ENCODE measurements at places on chromosomes 1 and 21.

DNA sequence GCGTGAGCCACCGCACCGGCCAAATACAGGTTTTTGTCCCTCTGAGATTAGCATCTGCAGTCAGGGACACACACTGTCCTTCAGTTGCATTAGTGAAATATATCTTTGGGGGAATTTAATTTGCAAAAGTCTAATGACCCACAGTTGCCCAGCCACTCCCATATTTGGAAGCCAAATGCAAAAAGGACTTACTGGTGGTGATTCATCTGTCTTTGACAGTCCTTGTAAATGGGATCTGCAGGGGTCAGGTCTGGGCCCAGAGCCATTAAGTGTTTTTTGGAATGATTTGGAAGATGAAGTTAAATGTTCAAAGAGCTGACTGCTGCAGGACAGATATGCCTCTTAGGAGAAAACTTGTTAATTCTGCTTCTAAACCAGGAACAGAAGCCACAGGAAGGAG, 44.6 kb upstream of the DNASE2B start:
- DNase-seq = no peak

DNA sequence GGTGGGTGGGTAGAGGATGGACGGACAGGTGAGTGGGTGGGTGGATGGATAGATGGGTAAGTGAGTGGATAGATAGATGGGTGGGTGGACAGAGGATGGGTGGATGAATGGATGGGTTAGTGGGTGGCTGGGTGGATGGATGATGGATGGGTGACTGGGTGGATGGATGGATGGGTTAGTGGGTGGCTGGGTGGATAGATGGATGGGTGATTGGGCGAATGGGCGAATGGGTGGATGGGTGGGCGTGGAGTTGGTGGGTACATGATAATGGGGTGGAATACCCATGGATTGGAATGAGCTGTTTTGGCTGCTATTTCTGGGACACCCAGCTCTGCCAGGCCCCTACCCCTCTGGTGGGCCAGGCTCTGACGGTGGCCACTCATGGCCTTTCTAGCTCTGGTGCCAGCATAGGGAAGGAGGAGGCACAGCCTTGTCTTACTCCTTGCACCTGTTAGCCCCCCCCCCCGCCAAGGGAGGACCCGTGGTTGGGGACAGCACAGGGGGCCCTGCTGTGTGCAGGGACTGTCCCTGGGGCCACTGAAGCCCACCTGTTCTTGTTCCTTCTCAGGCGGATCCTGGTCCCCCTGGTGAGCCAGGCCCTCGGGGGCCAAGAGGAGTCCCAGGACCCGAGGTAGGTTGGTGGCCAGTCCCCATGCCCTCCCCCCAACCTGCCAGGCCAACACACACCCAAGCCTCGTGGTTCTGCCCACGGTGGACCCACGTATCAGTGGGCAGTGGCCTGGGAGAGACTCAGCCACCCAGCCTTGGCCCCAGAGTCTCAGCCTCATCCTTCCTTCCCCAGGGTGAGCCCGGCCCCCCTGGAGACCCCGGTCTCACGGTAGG, 26.4 kb downstream of the COL6A2 start:
- DNase-seq = no peak

GRCh38 chr1:216223486-216223885, 199.8 kb downstream of the USH2A start:
- DNase-seq = no peak

DNA sequence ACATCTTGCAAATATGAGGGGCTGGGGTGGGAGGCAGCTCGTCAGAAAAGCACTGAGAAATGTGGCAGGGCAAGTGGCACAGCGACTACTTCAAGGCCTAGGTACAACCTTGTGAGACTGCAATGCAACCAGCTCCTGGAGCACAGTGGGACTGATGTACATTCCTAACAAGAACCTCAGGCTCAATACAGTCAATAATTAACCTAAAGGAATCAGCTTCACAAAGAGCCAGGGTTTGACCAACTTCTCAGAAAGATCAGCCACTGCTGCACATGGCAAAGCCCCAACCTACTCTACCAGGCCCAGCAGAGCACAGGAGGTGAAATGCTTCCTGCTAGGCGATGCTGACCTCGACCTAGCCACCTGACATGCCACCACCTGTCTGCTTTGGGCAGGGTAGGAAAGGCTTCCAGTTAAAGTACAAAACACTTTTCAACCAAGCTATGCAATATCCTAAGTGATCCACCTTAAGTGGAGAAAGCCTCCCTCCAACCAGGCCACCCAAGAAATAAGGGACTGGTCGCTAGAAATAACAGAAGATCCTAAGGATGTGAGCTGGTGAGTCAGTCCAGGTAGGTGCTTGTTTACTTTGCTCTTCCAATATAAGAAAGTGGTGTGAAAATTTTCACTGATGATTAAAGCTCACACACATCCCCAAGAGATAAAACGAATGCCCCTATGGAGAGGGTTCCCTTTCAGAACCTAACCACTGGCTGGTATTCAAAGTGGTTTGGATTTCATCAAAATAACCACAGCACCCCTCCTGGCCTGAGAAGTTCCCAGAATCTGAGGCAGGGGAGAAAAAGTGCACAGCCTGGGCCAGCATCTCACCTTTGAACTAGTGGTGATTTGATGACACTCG, 2.1 kb downstream of the RIPK4 start:
- no peak for DNase-seq

DNA sequence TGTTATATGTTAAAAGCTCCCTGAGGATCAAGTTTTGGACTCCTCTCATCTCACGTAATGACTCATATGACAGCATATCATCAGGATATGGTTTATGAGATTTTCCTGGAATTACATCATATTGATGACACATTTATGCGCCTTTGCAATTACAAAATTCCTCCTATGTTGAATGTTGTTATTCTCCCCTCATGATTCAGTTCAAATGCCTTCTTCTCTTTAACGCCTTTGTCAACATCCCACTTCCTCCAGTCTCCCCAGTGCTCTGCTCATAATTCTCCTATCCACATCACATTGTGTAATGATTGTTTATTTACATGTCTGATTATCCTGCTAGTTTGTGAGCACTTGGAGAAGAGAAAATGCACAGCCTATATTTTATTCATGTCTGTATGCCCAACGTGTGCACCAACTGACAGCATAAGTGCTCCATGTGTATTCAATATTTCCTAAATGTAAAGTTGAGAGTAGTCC, 80.9 kb upstream of the BACH1 start:
- DNase-seq = no peak

DNA sequence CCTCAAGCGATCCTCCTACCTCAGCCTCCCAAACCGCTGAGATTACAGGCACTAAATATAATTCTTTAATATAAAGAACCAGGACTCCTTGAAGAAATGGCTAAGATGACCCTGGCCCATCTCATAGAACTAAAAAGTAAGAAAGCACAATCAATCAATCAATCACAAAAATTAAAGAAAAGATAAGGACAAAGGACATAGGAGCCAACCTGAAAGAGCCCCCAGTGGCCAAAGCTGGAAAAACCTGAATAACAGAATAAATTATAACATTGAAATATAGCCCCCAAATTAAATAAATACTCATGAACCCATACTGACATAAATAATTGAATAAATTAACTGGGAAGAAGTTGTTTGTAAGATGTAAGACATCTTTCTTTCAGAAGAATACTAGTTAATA, 8.9 kb downstream of the NUP210L start:
- no peak for DNase-seq

DNA sequence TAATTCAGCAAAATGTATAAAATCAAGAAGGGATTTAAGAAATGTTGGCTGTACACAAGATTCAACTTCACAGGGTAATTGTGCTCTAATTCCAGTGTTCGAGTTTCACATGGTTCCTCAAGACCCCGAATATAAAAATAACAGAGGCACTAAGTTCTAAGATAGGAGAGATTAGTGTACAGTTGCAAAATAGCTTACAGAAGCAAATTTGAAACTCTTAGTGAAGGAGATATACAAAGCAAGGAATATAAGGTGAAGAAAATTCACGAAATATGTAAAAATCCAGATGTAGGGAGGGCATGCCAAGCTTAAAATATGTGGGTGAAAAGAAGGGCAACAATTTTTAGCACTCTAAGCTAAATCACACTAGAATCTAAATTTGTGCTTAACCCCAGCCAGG, 29.4 kb downstream of the TOR1AIP2 start:
- no peak for DNase-seq

DNA sequence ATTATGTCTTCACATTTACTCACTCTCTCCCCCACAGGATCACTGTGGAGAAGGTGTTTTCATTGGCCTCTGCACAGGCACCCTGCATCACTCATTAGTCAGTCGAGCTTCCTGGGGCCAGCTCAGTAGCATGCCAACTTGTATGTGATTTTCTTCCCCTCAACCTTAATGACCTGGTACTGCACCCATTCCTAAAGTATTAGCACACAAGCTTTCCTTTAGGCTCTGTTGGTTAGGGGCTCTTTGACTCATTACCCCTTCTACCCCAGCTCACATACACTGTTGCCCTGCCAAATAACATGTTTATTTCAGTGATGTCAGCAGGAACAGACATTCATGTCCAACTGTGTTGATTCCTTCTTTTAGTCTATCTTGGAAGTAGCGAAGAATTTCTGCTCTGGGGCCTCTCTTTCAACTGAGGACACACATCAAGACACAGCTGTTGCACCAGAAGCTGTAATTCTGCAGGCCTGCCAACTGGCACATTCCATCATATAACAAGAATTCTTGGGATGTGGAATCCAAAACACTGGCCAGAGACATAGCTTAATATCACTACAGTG, 603.5 kb upstream of the ADAMTS5 start:
- DNase-seq = no peak

All from vagina (tissue), 2 donors.